ENCODE measurements at places on chromosomes 1 and 21.

- no peak for DNase-seq
Observed at GRCh38 chr1:165894591-165894990, 67.2 kb downstream of the UCK2 start.

DNA sequence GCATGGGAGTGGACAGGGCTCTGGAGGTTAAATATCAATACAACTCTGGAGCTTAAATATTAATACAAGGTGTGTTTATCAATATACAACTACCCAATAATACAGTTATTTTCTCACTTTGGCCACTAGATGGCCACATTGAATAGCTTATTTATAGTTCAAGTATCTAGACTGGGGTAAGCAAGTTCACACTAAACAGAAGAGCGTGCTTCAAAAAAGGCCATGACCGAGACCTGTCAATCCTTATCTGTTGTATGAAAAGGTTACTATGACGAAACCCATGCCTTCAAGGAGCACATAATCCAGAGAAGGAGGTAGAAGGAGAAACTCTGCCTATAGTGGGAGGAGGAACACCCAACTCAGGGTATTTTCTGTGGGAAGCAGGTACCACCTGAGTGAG lies 29.1 kb downstream of the CHML start:
- peak; percentile 59 for DNase-seq

GRCh38 chr21:25039461-25040380 lies 567.6 kb downstream of the MRPL39 start:
- DNase-seq = peak; percentile 86

DNA sequence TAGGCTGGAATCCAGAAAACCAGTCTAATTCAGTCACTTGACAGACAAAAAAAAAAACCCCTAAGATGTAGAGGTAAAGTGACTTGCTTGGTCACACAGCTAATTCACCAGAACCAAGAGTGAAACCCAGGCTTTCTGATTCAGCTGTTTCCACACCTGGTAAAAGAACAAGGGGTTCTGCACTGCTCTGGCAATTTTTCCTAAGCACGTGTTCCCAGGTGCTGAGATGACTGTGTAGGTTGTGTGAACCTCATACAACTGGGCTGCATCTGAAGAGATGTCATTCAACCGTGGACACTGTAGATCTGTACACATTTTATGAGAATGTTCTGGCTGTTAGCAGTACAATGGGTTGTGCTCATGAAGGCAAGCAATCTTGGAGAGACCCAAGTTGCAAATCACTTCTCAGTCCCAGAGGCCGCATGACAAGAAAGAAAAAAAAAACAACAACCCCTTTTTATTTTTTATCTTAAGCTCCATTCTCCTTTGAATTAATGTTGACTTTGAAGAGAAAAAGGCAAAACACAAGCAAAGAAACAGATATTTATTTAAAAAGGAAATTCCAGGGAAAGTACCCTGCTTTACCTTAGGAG lies 95.4 kb downstream of the INTS7 start:
- no peak for DNase-seq

- DNase-seq = no peak
Observed at GRCh38 chr1:93288558-93288957, 57.1 kb upstream of the DR1 start.

GRCh38 chr1:98906809-98907208 lies 97.9 kb downstream of the PLPPR5 start:
- no peak for DNase-seq

GRCh38 chr1:93676427-93676826 lies 5.2 kb downstream of the BCAR3 start:
- DNase-seq = no peak

- DNase-seq = no peak
Observed at GRCh38 chr21:14523234-14523633, 22.9 kb downstream of the SAMSN1 start.

GRCh38 chr1:99619583-99619982 lies 26.3 kb upstream of the PALMD start:
- DNase-seq = no peak

- DNase-seq = peak; percentile 95
Observed at GRCh38 chr1:222634180-222635013, 16.5 kb downstream of the MIA3 start.

GRCh38 chr1:80593197-80593596 lies 1207.5 kb upstream of the ADGRL2 start:
- no peak for DNase-seq

DNA sequence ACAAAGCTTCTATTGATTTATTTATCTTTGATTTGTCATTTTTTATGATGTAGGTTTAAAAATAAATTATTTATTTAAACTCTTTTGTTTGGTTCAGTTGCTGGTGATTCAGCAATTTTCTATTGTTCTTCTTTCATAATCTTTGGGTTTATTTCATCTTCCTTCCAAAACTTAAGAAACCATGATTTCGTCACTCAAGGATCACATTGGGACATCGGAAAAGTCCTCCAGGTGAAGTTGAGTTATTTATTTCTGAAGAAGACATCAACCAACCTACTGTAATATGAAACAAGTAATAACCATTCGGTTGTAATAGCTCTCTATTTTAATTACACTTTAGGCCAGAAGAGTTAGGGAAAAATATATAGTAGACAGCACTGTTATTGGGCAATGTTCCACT lies 23.0 kb upstream of the WLS start:
- DNase-seq = no peak

DNA sequence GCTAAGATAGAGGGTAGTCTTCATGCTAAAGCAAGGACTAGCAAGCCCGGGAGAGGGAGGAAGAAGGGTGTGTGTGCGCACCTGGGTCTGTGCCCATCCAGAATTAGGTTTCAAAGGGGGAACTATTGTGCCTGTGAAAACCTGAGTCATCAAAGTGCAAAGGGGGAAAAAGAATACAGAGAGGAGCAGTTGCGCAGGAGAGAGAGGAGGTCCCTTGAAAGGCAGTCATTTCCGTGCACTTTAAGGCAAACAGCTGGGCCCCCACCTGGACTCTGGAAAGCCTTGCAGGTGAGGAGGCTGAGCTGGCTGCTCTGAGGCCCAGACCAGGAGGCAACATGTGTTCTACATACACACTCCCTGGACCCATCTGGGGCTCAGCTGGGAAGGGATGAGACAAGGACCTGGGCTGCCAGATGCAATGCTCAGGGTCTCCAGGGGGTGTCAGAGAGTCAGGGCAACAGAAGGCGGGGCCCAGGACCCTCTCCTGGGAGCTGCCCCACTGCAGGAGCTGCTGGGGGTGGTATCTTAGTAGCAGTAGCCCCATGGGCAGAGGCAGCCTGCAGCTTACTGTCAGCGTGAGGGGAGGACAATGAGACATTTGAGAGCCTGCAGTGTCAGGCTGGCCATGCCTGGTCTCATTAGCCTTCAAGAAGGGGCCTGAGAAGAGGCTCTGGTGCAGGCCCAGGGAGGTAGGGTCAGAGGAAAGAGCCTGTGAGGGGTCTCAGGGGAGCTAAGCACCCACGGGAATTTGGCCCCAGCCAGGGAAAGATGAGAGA lies 14.3 kb downstream of the PROK1 start:
- DNase-seq = peak; percentile 23

DNA sequence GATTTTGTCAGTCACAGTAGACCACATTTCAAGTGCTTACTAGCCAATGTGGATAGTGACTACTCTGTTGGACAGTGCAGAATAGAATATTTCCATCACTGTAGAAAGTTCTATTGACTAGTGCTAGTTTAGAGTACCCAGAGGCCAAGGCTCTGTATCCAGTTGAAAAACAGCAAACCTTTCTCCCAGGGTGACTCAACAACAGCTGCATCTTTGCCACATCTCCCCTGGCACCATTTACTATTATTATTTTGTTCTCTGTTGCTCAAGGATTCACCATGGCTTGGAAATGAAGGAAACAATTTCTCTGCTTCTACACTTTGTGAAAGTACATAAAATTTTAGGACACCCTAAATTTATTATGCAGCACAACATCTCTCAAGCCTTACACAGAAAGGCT lies 85.3 kb upstream of the WDR26 start:
- DNase-seq = no peak

GRCh38 chr1:213135572-213135971 lies 84.5 kb downstream of the RPS6KC1 start:
- no peak for DNase-seq

- peak; percentile 39 for DNase-seq
Observed at GRCh38 chr1:200973937-200974657, 49.4 kb downstream of the KIF21B start.

GRCh38 chr1:207698822-207699483 lies 52.9 kb upstream of the CD46 start:
- peak; percentile 37 for DNase-seq

- DNase-seq = peak; percentile 88
Observed at GRCh38 chr21:32569261-32570230, 15.8 kb downstream of the TCP10L start.

DNA sequence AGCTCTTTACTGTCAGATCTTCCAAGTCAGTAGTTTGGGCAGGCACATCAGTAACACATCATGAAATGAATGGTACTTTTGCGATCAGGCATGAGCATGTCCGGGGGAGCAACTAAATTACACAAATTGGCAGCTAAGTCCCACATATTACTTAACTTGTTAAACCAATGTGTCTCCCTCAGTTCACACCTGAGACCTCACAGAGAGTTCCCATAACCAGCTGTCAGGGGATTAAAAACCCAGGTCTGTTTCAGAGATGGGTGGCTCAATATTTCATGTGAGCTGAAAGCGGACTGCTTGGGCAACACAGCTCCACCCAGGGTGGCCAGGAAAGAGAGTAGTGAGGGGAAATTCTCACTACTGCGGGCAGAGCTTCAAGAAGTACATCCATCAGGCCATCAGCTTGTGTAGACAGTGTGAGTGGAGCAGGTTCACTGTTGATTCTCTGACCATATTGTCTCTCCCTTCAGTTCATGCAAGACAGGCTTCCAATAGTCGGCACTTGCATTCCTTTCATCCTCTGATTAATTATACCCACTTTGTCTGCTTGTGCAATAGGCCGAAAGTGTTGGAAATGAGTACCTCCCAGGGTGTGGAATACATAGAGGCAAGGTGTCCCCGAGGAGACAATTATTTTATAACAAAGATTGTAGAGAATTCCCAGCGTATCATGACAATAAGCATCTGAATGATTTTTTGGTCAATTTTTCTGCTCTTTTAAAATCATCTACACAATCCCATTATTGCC lies 139.9 kb downstream of the PTGER3 start:
- DNase-seq = no peak

GRCh38 chr21:46188226-46189212 lies 4.3 kb upstream of the SPATC1L start:
- DNase-seq = no peak

DNA sequence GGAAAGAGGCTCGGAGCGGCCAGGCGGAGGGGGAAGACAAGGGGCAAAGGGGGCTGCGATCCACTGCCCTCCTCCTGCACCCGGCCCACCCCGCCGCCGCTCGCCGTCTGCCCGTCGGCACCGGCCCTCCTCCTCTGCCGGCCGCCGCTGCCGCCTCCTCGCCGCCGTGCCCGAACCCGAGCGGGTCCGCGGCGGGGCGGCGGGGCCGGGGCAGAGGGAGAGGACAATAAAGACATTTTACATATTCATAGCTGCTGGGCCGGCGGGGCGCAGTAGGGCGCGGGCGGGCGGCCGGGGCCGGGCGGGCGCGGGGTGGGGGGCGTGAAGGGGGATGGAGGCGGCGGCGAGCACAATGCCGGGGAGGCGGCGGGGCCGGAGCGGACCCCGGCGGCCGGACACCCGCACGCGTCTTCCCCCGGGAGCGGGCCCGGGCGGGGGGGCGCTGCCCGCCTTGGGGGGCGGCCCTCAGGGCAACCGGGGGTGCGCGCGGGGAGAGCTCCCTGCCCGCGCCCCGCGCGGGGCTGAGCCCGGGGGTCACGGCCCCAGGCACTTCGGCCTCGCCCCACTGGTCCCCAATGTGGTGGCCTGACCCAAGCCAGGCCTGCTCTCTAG lies 546 bp downstream of the POU2F1 start:
- peak; percentile 15 for DNase-seq

- DNase-seq = peak; percentile 37
Observed at GRCh38 chr1:23979387-23979880, 693 bp downstream of the SRSF10 start.

DNA sequence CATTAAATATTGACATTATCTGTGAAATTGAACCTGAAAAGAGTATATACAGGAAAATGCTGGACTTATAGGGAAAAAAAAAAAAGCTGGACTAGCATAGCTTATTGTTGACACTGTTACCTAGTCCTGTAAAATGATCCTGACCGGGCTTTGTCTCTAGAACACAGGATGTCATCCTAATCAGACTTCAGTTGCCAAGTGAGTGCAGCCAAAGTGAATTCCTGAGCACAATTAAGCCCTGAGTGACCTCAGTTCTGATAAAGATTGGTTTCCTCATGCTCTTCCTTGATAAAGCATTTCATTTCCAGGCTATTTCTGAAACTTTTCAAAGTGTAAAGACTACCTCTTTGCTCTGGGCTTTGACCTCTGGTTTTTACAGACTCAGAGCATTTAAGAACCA lies 19.8 kb downstream of the SELP start:
- DNase-seq = no peak

GRCh38 chr1:41350055-41350378 lies 11.2 kb upstream of the FOXO6 start:
- DNase-seq = no peak

DNA sequence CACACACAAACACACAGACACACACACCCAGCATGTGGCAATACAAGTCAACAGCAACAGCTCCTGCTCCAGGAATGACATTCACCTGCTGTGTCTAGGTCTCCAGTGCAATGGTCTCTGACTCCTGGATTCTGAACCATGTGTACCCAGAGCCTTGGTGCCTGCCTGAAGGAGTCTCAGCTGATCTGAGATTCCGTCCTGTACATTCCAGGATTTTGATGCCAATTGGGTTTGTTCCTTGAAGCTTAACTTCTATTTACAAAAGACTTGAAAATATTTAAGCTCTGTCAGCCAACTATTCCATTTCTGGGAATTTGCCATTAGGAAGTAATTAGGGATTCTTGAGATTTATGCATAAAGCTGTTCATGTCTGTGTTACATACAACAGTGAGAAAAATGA lies 85.4 kb upstream of the LRRC8D start:
- no peak for DNase-seq

GRCh38 chr1:244958593-244958992 lies 94.2 kb upstream of the HNRNPU start:
- DNase-seq = no peak
